ENCODE measurements at places on chromosomes 5 and 9.

DNA sequence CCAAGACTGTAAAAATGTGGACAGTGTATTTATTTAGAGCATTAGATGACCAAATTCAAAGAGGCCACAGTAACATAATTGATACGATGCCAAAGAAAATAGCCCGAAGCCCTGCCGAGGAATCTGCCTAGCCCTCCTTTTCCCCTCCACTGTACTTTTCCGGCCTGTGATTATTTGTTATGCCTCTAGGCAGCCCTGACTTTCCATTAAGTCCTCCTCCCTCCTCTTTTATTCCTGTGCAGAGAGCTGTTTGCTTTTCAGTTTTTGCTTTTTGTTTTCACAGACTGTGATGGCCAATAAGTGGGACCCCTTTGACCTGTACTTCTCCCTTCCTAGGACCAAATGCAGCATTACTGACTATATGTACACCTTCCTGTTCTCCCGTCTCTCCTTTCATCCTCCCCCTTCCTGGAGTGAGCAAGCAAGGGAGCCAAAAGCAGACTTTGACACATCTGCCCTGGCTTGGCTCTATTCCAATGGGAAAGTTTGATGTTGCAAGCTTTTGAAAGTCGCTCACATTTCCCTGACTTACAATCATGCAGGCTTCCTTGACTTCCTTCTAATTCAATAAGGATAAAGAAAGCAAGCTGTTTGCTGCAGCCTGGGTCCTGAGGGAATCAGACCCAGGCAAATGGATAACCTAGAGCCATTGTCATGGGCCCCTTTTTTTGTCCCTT lies 76.1 kb downstream of the NREP start:
- peak; percentile 65 for DNase-seq

- no peak for DNase-seq
Observed at GRCh38 chr9:126957687-126958053, 43.1 kb downstream of the RALGPS1 start.

DNA sequence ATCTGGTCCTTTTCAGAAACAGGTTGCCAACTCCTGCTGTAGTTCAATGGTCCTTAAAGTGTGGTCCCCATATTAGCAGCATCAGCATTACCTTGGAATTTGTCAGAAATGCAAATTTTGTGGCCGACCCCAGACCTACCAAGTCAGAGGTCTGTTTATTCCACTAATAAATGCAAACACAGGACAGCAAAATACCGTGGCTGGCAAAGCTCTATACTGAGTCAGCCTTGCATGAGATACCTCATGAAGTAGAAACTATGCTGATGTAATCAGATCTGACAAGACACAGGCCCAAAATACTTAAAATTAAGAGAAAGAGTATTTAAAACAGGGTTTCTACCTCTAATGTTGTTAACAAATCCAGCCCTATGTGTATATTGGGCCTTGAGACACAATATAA lies 3.0 kb downstream of the GOLM1 start:
- no peak for DNase-seq

GRCh38 chr9:107455425-107456135 lies 34.0 kb downstream of the KLF4 start:
- DNase-seq: no peak

- no peak for DNase-seq
Observed at GRCh38 chr9:121759996-121760395, 108.6 kb downstream of the DAB2IP start.

GRCh38 chr9:17280350-17281012 lies 145.6 kb downstream of the CNTLN start:
- no peak for DNase-seq

DNA sequence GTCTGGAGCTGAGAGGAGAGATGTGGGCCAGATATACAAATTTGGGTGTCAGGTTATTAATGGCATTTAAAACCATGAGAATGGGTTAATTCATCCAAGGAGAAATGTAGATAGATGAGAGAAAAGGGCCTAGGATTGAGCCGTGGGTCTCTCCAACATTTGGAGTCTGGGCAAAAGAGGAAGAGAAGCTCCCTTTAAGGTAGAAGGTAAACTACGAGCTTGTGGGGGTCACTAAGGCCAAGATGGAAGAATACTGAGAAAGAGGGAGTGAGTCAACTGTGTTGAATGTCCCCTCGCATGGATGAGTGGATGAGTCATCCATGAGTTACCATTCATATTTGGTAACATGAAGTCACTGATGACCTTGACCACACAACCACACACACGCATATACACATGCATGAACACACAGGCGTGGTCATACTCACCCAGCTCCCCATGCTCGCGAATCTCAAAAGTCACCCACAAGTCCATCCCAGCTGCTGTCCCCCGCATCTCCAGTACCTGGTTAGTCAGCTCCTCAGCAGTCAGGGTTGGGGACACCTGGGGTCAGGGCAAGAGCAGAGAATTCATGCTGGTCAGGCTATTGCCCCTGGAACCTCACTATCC lies 6.8 kb upstream of the FCHSD1 start:
- DNase-seq: no peak

DNA sequence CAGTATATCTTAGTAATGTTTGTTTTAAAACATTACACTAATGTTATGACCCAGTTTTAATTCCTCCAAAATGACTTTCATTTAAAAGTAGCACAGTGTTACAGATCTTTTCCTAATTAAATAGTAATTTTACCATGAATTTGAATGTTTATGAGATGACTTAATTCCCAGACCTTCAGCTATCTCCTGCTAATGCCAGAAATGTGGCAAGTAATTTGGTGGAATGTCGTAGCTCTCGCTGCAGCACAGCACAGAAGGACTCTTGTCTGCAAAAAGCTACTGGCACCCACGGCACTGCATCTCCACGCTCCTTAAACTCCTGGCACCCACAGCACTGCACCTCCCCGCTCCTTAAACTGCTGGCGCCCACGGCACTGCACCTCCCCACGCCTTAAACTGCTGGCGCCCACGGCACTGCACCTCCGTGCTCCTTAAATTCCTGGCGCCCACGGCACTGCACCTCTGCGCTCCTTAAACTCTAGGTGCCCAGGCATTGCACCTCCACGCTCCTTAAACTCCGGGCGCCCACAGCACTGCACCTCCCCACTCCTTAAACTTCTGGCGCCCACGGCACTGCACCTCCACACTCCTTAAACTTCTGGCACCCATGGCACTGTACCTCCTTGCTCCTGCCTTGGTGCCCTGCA lies 163.1 kb downstream of the CDK5RAP2 start:
- DNase-seq: no peak

DNA sequence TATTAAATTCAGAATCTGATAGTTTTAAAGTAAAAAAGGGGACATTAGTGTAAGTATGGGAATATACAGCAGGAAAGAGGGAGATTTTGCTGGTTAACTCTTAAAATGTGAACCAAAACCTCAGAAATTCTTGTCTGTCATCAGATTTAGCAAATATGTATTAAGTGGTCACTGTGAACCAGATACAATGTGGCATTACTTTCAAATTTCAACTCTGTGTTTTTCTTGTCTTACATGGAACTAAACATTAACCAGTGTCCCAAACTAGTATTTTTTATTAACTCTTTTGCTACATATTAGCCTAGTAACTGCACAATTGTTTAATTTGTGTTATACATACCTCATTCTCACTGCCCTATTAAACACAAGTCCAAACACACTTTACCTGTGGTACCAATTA lies 259.9 kb upstream of the RASA1 start:
- DNase-seq: no peak

DNA sequence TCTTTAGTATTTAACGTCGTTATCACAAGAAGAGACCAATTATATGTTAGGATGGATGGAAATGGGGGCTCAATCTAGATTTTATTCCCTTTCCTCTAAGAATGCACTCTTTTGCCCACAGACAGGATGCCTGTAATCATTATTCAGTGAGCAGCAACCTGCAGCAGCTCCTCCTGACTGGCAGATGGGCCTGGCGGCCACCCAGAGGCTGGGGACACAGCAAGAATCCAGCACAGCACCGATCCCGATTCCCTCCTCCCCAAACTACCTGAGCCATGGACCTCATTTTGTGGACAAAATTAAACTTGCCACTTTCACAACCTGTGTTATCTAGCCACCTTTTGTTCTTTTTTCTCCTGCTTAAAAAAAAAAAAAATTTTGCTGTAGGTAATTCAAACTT lies 101.0 kb downstream of the USP20 start:
- DNase-seq: no peak

- DNase-seq: no peak
Observed at GRCh38 chr5:142746532-142747433, 23.4 kb upstream of the ARHGAP26 start.

GRCh38 chr5:118726891-118727290 lies 261.5 kb downstream of the DTWD2 start:
- no peak for DNase-seq

DNA sequence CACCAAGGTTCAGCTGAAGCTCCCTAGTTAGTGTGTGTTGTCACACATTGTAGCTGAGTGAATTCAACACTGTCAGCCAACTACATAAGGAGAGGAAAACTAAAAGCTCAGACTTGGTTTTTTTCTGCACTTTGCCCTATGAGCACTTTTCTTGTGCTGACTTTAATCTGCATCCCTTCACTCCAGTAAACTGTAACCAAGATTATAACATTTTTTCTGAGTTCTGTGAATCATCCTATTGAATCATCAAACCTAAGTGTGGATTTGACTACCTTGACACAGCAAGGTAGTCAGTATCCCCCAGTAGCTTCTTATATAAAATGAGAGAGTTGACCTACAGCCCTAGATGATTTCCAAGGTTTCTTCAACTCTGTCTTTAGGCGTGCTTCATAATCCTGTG lies 325.0 kb downstream of the AGTPBP1 start:
- DNase-seq: no peak

DNA sequence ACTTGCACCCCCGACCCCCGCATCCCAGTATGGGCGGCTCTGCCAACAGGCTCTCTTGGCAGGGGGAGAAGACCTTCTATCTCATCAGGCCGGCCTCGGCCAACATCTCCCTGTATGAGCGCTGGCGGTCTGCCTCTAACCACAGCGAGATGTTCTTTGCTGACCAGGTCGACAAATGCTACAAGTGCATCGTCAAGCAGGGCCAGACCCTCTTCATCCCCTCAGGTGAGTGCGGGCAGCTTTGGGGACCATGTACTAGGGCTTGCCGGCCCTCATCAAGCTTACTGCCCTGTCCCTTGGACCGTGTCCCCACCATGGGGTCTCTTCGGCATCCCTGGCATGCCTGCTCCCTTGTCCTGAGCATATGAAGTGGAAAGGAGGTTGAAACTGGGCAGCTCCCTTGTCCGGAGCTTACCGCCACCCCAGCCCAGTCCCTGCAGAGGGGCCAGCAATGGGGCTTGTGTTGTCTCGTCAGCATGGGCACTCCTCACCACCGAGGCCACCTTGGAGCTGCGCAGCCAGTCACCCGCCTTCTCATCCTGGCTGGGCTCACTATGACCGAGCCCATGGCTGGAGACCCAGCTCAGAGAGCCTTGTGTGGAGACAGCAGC lies 78.1 kb downstream of the PHF2 start:
- DNase-seq: no peak

- DNase-seq: no peak
Observed at GRCh38 chr9:124010303-124010664, 1.3 kb upstream of the LHX2 start.

DNA sequence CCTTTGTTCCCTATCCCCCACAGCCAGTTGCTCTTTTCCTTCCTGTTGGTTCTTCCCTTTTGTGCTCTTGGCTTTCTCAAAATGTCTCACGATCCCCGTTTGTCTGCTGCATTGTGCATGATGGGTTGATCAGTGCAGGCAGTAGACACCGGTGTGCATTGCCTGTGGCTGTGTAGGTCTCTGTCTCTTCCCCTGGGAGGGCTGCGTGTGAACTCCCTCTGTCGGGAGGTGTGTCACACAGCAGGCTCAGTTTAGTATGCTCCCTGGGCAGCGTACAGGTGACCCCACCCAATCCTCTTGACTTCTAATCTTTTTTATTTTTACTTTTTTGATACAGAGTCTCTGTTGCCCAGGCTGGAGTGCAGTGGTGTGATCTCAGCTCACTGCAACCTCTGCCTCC lies 265.3 kb downstream of the FSTL4 start:
- DNase-seq: no peak

- DNase-seq: no peak
Observed at GRCh38 chr5:141507387-141508091, 18.7 kb downstream of the PCDHGC5 start.

DNA sequence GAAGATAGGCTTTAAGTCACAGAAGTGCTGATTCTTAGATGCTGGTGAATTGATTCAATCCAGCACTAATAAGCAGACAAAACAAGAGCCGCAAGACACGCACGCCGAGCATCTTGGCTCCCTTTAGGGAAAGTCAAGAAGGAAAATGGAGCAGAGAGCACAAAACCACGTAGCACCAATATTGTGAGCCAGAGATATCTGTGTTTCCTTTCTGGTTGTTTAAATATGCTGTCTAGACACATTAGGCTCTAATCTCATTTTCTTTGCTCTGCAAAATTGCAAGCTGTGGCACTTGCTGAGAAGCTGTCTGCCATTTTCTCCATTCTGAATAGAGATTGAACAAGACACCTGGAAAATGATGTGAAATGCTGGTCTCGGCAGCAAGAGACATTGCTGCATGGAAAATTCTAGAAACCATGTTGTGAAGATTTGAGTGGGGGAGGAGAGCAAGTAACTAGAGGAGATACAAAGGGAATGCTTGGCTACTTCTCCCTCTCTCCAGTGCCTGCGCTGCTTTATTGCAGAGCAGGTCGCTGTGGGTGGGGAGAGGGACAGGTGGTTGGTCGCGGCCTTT lies 336.3 kb downstream of the MED10 start:
- no peak for DNase-seq

DNA sequence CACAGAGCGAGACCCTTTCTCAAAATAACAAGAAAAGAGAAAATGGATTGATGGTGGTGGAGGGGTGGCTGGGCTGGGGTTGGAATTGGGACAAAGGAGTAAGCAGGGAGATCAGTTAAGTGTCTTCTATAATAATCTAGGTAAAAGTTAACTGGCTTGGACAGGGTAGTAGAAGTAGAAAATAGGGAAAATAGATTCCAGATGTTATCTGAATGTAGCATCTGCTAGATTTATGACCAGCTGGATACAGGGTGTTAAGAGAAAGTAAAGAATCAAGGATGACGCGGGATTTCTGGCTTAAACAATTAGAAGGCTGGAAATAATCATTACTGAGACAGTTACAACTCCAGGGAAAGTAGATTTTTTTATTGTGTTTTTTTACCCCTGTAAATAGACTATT lies 13.0 kb downstream of the PPP6C start:
- DNase-seq: no peak

GRCh38 chr5:83628360-83628759 lies 92.3 kb downstream of the HAPLN1 start:
- DNase-seq: no peak

GRCh38 chr9:4333787-4334186 lies 33.9 kb upstream of the GLIS3 start:
- no peak for DNase-seq

GRCh38 chr5:146675636-146676035 lies 159.6 kb upstream of the GPR151 start:
- no peak for DNase-seq
